ENCODE measurements at places on chromosomes 3 and 15. TPM values are rescaled to one million over a fixed set of nuclear protein-coding genes. Genes with fewer than 3 reads are reported as not detected.

The GPR171 gene
- not detected for polyA plus RNA-seq

The CLRN1 gene
- polyA plus RNA-seq: not detected

The ACSBG1 gene
- polyA plus RNA-seq: not detected

GRCh38 chr3:27824312-27825200, 102.4 kb upstream of the EOMES start:
- no peak for DNase-seq
